ENCODE measurements at places on chromosomes 11 and 22. TPM values are rescaled to one million over a fixed set of nuclear protein-coding genes. Genes with fewer than 3 reads are reported as not detected.

GRCh38 chr11:45815747-45816146 is 10.8 kb downstream of the SLC35C1 start:
- DNase-seq = peak; percentile 22

DNA sequence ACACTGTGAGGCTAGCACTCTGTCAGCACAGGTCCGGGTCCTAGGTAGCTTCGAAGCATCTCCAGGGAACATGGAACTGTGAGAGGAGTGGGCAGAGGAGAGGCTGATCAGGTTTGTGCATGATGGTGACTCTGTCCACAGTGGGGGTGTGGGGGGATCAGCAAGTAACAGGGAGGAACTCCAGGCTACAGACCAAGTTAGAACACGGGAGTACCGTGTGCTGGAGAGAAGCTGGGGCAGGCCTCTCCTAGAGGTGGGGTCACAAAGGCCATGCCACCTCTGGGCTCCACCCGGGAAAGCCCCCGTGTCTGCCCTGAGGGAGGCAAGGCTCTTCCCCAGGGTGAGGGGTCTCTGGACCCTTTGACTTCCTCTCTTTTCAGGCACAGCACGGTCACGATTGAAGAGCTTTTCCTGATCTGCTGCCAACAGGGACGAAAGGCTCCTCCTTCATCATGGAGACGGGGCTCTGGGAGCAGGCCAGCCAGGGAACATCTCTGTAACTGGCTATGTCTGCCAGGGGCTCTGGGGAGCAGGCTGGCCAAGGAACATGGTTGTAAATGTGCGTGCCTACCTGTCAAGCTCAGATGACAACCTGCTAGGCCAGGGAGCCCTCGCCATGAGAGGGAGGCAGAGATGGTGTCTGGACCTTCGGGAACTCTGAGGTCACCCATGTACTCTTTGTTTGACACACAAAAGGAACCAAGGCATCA is 1476.1 kb downstream of the BRD1 start:
- no peak for DNase-seq

GRCh38 chr22:42742940-42743339 is 22.3 kb upstream of the A4GALT start:
- no peak for DNase-seq

- DNase-seq = no peak
These were observed 55.0 kb upstream of the HORMAD2 start for GRCh38 chr22:30025221-30025620.

GRCh38 chr11:58186938-58187337 is 1.9 kb upstream of the OR9Q2 start:
- DNase-seq = no peak

DNA sequence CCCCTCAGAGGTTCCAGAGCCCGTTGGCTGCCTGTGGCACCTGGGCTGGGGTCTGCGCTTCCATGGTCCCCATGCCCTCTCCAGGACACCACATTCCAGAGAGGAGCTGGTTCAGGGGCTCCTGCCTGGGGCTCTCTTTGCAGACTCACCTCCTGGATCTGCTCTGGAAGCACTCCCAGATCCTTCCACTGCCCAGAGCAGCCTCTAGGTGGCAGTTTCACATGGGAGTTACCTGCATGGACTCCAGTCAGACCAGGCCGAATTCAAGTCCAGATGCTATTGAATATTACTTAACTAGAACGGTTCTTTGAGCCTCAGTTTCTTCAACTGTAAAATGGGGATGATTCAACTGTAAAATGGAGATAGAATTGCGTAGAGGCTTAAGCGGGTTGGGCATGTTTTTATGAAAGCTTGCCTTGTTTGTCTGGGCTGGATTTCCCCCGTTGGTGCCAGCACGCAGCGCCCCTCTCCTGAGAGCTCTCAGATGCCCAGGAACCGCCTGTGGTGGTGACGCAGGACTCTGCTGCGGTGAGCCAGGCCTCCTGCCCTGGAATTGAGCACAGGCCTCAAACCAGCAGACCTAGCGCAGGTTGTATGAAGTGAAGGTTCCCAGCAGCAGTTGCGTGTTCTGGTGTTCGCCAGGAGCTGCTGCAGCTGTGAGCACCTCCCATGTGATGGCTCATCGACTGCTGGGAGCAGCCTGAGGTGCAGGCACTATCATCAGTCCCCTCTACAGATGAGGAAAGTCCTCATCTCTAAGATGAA is 44.2 kb downstream of the LMO1 start:
- peak; percentile 66 for DNase-seq

- no peak for DNase-seq
These were observed 72.0 kb downstream of the SLC1A2 start for GRCh38 chr11:35347173-35347878.

DNA sequence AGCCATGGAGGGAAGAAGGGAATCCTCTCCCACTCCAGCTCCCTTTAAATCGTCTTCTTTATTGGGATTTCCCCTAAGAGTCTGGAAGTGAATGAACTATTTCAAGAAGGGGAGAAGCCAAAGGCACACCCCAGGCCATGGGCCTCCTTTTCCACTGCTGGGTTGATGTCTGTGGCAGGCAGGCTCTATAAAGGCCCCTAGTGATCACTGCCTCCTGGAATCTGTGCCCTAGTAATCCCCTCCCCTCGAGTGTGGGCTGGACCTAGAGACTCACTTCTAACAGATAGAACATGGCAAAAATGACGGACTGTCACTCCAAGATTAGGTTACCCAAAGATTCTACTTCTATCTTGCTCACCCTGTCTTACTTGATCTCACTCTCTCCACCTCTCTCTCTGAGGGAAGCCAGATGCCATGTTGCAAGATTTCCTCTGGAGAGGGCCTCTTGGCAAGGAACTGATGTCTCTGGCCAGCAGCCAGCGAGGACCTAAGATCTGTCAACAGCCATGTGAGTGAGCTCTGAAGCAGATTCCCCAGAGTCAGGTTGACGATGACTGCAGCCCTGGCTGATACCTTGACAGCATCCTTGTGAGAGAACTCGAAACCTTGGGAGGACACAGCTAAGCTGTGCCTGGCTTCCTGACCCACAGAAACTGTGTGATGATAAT is 444.8 kb downstream of the SOX6 start:
- DNase-seq = no peak

DNA sequence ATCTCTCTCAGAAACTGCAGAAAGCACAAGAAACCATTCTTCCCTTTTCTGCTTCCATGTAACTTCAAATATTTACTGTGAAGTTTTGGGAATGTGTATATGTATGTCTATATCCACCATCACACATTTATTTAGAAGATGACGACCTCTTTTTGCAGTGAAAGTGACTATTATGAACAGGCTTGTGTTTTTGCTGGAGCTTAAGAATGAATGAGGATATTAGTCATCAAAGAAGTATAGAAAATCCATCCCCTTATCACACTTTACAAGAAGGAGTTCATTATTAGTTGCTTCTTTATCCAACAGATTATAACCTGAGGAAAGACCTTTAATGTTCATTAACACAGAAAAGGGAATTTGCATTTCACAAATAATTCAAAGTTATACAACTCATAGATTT is 21.1 kb upstream of the SLC5A12 start:
- no peak for DNase-seq

GRCh38 chr22:39439170-39439569 is 17.6 kb upstream of the MGAT3 start:
- peak; percentile 55 for DNase-seq

- DNase-seq = no peak
These were observed 7.3 kb downstream of the RSF1 start for GRCh38 chr11:77813256-77813655.

GRCh38 chr11:32225571-32226285 is 134.9 kb downstream of the RCN1 start:
- DNase-seq = no peak

DNA sequence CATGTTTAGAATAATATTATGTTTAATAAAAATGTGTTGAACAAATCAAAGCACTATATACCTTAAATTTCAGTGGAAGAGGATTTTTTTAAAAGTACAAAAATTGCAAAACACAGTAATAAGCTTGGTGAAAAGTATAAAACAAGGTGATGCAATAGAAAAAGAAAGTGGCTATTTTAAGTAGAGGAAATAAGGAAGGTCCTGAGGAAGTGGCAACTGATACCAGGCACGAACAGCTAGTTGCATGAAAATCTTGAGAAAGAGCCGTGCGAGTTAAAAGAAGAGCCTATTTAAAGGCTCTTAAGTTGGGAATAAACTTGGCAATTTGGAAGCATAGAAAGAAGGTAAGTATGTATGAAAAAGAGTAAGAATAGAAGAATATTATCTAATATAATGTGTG is 1679.3 kb downstream of the LRRC4C start:
- DNase-seq = no peak

DNA sequence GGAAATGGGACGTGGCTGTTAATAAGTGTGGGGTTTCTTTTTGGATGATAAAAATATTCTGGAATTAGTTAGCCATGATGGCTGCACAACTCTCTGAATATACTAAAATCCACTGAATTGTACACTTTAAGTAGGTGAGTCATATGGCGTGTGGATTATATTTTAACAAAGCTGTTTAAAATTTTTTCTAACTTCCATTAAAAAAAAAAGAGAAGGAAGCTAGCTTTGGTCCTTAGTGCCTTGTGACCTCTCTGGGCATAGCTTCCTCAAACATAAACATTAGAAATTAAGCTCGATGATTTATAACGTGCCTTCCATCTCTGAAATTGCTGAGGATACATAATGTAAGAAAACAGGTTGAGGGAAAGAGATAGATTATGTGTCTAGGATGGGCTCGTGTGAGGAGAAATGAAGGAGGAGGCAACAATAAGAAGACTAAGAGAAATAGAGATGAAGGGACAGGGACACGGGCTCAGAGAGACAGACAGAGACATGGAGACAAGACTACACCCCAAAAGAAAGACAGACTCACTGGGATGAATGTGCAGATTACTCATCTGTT is 20.0 kb downstream of the IRAG1 start:
- no peak for DNase-seq

GRCh38 chr11:125954123-125954944 is 8.5 kb downstream of the VSIG10L2 start:
- DNase-seq = no peak

- DNase-seq = no peak
These were observed 50.7 kb downstream of the NAV2 start for GRCh38 chr11:19763330-19763729.

- DNase-seq = no peak
These were observed 7.4 kb downstream of the ZFTA start for GRCh38 chr11:63761188-63761587.

DNA sequence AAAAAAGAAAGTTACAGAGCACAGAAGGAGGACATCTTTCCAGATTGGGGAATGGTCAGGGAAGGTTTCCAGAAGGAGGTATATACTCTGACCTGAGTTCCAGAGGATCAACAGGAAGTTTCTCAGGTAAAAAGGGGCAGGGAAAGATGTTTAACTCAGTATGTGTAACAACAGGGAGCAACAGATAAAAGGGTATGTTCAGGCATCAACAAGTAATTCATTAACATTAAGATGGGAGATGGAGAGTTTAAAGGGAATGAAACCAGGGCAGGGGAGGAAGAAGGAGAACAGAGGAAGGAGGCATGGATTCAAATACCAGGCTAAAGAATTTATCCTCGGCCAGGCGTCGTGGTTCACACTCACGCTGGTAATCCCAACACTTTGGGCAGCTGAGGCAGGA is 2.5 kb upstream of the DENND5A start:
- no peak for DNase-seq

GRCh38 chr11:112784323-112785073 is 176.7 kb upstream of the NCAM1 start:
- peak; percentile 67 for DNase-seq

- DNase-seq = no peak
These were observed 1.4 kb downstream of the ADM start for GRCh38 chr11:10305964-10306918.

DNA sequence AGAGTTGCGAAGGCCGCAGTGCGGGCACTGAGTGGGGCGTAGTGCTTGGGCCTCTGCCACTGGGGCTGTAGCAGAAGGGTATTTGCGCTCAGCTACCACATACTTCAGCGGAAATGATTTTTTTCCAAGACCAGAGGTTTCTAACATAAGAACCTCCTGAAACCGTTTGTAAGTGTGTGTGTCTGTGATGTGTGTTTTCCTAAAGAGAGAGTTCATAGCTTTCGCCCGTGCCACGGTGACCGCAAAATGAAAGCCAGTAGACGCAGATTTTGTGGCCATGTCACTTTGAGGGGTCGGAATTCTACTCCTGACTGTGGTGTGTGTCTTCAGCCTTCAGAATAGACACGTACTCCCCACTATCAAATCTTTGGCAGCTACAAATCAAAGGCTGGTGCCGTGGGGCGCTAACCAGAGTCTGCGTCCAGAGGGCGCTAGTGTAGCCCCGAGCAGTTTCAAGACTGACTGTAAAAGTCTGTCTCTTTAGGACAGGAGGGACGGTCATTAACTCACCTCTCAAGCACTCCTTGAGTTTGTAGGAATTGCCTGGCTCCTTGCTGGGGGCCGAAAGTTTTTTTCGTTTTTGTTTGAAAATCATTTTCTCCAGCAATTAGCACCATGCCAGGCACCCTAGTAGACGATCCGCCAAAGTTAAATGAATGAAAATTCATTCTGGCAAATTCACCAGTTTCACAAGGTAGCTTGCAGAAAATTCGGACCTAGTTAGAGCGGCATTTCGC is 2.5 kb upstream of the CALCA start:
- no peak for DNase-seq

GRCh38 chr11:71062199-71062598 is 190.2 kb downstream of the SHANK2 start:
- DNase-seq = no peak

- peak; percentile 3 for DNase-seq
These were observed 46.3 kb downstream of the IGLL1 start for GRCh38 chr22:23533771-23534191.

GRCh38 chr11:1180171-1180570 is 22.4 kb downstream of the MUC5AC start:
- DNase-seq = no peak

DNA sequence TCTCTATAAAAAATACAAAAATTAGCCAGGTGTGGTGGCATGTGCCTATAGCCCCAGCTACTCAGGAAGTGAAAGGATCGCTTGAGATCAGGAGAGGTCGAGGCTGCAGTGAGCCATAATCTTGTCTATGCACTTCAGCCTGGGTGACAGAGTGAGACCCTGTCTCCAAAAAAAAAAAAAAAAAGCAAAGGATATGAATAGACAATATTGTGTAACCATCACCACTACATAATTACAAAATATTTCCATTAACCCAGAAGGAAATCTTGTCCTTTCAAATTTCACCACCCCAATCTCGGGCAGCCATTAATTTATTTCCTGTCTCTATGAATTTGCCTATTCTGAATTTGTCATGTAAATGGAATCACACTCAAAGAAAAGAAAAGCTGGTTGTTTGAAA is 21.2 kb downstream of the RSF1 start:
- DNase-seq = no peak

OR51B6 gene
- not detected for total RNA-seq

CHORDC1 gene
- 68.8 TPM for total RNA-seq

DAGLA gene
- total RNA-seq = 1.2 TPM

ANKK1 gene
- total RNA-seq = not detected

PANX2 gene
- 1.5 TPM for total RNA-seq

C11orf86 gene
- not detected for total RNA-seq

BATF2 gene
- total RNA-seq = 0.59 TPM
